ENCODE measurements at places on chromosomes 1 and 21.

- DNase-seq, result no peak
Measured at GRCh38 chr1:83834621-83835264, 164.2 kb downstream of the TTLL7 start.

- no peak for DNase-seq
Measured at GRCh38 chr1:180234369-180235076, 4.5 kb downstream of the LHX4 start.

- no peak for DNase-seq
Measured at GRCh38 chr21:44751186-44751798, 39.9 kb upstream of the TSPEAR start.

- DNase-seq, result no peak
Measured at GRCh38 chr1:74712881-74713280, 20.0 kb downstream of the CRYZ start.

- DNase-seq, result no peak
Measured at GRCh38 chr1:42815941-42816584, 859 bp upstream of the ERMAP start.

GRCh38 chr1:12457771-12458170, 160.2 kb downstream of the DHRS3 start:
- DNase-seq, result no peak

- no peak for DNase-seq
Measured at GRCh38 chr1:226912587-226913176, 27.4 kb upstream of the COQ8A start.

GRCh38 chr1:223776826-223777454, 64.6 kb downstream of the CAPN2 start:
- no peak for DNase-seq

GRCh38 chr1:116333171-116334014, 39.7 kb upstream of the ATP1A1 start:
- DNase-seq, result no peak

- DNase-seq, result no peak
Measured at GRCh38 chr1:243250102-243250501, 5.0 kb downstream of the CEP170 start.

- no peak for DNase-seq
Measured at GRCh38 chr1:938711-939489, 15.2 kb downstream of the SAMD11 start.

DNA sequence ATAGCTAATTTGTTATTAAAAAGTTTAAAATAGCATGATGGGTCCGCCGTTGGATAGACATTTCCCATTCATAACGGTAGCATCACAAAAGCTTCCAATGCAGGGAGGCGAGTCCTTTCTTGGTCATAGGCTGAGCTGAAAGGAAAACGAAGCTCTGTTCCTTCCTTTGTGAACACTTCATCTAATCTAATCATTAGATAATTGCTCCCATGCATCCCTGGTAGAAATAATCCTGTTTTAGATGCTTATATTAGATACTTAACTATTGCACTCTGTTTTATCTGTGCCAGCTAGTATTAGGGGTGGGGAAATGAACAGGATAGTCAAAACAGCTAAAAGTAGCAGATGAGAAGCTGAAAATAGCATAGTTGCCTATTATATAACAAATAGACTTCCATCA, 215.0 kb downstream of the SLC35F3 start:
- no peak for DNase-seq

DNA sequence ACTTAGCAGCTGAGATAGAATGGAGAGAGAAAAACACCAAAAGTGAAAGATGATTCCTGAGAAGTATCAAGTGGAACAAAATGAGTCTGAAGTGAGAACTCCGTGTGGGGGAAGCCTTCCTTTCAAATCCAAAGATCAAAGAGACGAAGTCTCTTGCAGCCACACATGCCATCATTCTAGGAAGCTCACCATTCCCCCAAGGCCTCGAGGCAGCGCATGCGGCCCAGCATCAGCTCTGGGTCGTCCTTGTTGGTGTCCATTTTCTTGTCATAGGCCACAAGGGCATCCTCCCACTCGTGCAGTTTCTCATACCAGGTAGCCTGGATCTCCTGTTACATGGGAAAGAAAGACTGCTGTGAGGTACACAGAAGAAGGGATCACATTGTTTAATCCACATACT, 32.2 kb upstream of the ANGPTL7 start:
- no peak for DNase-seq

GRCh38 chr1:200153277-200154055, 126.0 kb downstream of the NR5A2 start:
- DNase-seq, result peak; percentile 9

GRCh38 chr1:111145963-111146768, 6.1 kb downstream of the CEPT1 start:
- no peak for DNase-seq

DNA sequence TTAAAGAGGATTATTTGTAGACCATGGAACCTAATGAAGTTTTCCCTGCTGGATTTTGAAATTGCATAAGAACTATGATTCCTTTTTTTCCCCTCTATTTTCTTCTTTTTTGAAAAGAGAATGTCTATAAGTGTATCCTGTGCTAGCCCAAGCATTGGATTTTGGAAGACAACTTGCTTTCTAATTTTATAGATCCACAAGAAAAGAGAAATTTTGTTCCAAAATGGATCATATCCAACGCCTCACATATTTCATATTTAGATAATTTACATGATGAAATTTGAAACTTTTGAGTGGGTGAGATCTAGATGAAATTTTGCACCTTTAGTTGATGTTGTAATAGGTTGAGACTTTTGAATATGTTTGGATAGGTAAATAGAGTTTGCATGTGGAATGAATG, 978.7 kb downstream of the MRPL39 start:
- DNase-seq, result no peak

DNA sequence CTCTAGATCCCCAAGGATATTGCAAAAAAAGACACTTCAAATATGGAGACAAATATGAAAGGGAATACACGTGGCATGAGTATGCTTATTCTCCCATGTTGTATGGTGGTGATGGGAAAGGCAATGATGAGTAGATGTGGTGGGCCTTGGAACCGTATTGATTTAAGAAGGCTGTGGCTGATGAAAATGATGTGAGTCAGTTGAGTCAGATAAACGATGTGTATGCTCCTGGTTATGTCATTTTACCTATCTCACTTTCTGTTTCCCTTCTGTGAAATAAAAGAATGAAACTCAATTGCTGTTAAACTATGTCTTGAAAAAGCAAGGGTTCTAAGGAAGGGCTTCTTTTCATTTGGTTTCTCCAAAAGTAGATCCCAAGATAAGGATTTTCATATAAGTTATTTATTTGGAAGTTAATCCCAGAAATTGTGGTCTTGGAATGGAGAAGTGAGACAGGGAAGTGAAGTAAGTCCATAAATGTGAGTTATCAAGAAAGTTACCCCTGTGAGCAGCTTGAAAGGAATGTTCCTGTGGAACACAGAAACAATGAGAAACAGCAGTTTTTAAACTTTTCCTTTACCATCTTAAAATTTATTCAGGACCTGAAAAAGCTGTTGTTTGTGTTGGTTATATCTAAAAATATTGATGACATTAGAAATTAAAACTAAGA, 292.0 kb downstream of the DUSP10 start:
- DNase-seq, result no peak

- no peak for DNase-seq
Measured at GRCh38 chr1:202631076-202631923, 79.0 kb downstream of the SYT2 start.

DNA sequence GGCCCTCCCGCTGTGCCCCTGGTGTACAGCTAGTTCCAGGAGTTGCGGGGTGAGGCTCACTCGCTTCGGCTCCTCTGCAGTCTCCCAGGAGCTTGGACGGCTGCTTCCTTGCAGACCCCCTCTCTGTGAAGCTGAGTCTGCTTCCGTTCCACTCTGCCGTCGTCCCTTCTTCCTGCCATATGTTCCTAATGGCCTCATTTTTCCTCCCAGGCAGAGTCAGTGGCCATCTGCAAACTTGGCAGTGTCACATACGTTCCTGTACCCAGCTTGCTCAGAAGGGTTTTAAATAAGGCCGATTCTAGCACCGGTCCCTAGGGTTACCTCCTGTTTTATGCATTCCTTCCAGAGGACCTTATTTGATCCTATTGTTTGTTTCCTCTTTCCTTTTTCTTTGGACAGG, 21.3 kb downstream of the ACTL8 start:
- no peak for DNase-seq

GRCh38 chr1:203590603-203591002, 36.0 kb upstream of the ATP2B4 start:
- no peak for DNase-seq

GRCh38 chr1:87084244-87084836, 169.9 kb downstream of the HS2ST1 start:
- DNase-seq, result no peak

- DNase-seq, result no peak
Measured at GRCh38 chr1:248850536-248851251, 8.2 kb downstream of the ZNF692 start.

- no peak for DNase-seq
Measured at GRCh38 chr1:99181892-99182291, 82.4 kb upstream of the PLPPR4 start.

GRCh38 chr21:44258056-44258725, 3.5 kb downstream of the DNMT3L start:
- DNase-seq, result no peak

DNA sequence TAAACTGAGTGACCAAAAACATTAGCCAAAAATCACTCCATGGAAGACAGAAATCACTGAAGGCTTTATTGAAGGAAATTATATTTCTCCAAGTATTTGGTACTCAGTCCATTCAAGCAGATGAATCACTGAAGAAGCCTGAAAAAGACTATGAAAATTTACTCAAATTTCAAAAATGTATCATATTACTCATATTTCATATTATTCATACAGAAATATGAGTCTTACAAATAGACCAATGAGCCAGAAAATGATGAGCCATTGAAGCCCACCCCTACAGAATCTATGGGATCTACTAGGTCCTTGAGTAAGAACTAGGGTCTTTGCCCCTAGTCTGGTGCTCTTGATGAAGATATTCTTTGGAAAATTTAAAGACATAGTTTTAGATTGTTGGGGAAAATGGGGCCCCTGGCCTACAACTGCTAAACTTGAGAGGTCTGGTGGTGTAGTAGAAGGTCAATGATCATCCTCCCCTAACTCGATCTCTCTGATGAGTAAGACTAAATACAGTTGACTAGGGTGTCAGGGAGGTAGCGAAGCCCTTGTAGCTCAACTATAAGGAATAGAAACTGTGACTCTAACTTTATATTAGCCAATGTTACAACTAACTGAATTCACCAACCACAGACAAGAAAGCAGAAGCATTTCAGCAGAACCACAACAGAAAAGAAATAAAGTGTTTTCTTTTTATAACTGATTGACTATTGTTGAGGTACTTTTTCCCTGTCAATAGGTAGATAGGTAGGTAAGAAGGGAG, 81.0 kb downstream of the NOTCH2 start:
- DNase-seq, result no peak

DNA sequence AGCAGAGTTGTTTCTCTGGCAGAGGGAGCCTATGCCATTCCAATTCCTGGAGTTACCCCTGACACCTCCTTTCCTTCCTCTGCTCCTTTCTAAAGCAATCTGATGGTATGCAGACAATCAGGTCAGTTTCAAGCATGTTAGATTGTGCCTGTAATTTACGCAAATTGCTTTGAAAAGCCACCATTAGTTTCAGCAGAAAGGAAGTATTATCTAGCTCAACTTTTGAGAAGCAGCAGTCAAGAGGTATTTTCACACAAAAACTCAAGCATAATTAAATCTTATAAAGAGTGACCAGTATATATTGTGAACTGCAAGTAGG, 2.2 kb downstream of the ERRFI1 start:
- DNase-seq, result no peak
